Thymus (tissue), 14 donors: ENCODE measurements at places on chromosomes 16 and 17. TPM values are rescaled to one million over a fixed set of nuclear protein-coding genes. Genes with fewer than 3 reads are reported as not detected.

Gene ZNF319
- 6.9 TPM for polyA plus RNA-seq

Gene SLC35G6
- 0.09 TPM for polyA plus RNA-seq

Gene PROCA1
- 11.3 TPM for polyA plus RNA-seq

Gene PABPN1L
- polyA plus RNA-seq: 0.34 TPM

Gene NOL3
- 28.2 TPM for polyA plus RNA-seq

Gene BCKDK
- polyA plus RNA-seq: 16.7 TPM

Gene ABCA8
- 1.6 TPM for polyA plus RNA-seq

Gene CHRNE
- polyA plus RNA-seq: 1.9 TPM

Gene CHST4
- 0.34 TPM for polyA plus RNA-seq

Gene LPCAT2
- polyA plus RNA-seq: 11.2 TPM

Gene MYL11
- 12.5 TPM for polyA plus RNA-seq

Gene AIPL1
- polyA plus RNA-seq: 0.14 TPM

Gene SLC43A2
- polyA plus RNA-seq: 13.9 TPM

Gene COX6A2
- 2.9 TPM for polyA plus RNA-seq

Gene PRAC1
- polyA plus RNA-seq: 0.91 TPM

Gene GP2
- 0.94 TPM for polyA plus RNA-seq

Gene ABCC11
- 0.23 TPM for polyA plus RNA-seq
